Renal pelvis (tissue), 12 donors: ENCODE measurements at places on chromosomes 2 and 18.

DNA sequence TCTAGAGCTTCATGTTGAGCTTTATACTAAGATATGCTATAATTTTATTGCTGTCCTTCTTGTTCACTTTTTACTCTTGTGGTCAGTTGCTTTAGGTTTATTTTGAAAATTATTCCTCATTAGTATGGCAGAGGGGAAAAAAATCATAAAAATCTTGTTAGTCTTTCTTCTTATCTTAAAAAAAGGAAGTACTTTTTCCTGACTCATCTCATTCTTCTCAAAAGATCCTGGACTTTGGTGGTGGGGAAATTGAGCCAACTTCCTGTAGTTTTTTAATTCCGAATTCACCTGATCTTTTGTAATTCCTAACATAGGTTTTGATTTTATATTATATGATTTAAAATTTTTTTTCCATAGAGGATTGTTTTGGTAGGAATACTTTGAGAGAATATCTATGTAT is 3.8 kb downstream of the SLC4A1AP start:
- DNase-seq = no peak

DNA sequence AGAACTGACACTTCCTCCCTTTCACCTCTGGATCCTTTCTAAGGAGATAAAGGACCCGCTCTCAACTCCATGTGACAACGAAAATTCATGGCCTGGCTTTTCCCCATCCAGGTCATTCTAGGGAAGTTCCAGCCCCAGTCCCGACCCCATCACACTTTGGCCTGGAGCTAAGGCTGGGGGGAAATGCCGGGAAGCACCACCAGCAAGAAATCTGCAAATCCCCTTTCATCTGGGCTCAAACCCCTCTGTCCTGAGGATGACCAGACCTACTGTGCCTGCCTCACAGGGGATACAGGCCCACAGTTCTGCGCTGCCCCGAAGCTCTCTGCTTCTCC is 1.3 kb downstream of the SIX2 start:
- no peak for DNase-seq

- no peak for DNase-seq
These were observed 36.9 kb upstream of the TANC1 start for GRCh38 chr2:158931572-158931971.

- DNase-seq = no peak
These were observed 175.4 kb downstream of the ANAPC1 start for GRCh38 chr2:111708476-111709180.

DNA sequence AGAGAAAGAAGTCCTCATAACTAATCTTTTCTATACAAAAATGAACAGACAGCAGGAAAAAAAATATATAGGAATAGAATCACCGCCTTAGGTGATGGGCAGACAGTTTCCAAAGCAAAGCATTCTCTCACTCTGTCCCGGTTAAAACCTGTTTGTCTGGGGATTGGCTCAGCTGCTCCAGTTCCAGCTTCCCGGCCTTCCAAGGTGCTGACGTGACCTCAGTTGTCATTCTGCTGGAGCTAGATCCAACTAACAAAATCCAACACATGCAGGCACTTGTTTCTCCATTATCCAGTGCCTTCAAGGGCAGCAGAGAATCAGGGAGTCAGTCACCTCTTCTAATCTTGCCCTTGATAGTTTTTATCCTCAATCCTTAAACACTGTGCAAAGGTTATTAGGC is 52.8 kb downstream of the IKZF2 start:
- DNase-seq = no peak

DNA sequence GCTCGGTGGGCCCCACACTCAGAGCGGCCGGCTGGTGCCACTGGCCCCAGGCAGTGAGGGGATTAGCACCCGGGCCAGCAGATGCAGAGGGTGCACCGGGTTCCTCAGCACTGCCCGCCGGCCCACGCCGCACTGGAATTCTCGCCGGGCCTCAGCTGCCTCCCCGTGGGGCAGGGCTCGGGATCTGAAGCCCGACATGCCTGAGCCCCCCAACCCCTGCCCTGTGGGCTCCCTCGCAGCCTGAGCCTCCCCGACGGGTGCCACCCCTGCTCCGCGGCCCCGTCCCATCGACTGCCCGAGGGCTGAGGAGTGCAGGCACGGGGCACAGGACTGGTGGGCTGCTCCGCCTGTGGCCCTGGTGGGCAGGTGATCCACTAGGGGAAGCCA is 37.6 kb upstream of the TWSG1 start:
- DNase-seq = no peak
